Stimulated activated CD4-positive, alpha-beta T cell treated with anti-CD3 and anti-CD28 coated beads, Interleukin-4, amount 100 ng/mL, for 1 hour (primary cell): ENCODE measurements at places on chromosomes 2 and 18.

- DNase-seq, result no peak
These were observed 5.1 kb downstream of the ITGB6 start for GRCh38 chr2:160194946-160195345.

DNA sequence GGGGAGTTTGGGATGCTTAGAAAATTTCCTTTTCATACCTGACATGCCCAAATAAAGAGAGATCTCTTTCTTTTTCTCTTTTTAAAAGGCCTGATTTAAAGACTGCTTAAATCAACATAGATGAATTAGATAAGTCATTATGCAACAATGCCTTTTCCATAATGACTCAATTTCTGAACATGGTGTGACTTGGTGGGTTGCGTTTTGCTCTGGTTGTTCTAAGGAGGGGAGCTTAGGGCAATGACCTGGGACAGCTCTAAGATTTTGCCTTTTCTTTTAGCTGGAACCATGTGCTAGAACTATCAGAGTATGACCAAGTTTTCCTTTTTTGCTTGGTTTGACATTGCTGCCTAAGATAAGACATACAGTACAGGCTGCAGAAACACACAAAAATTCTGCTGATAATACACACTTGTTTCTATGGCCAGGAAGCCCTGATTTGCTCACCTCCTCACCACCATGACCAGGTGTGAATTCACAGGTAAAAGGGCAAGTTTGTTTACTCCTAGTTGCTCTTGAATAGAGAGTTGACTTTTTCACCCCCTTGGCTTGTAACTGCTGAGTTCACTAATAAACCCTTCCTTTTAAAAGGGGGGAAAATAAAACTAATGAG, 58.1 kb upstream of the IL1RL1 start:
- DNase-seq, result no peak

GRCh38 chr2:215705771-215706361, 270.0 kb upstream of the FN1 start:
- no peak for DNase-seq

GRCh38 chr18:12336171-12336613, 28.2 kb downstream of the TUBB6 start:
- DNase-seq, result no peak

- no peak for DNase-seq
These were observed 23.0 kb upstream of the MAL start for GRCh38 chr2:95002498-95002897.

DNA sequence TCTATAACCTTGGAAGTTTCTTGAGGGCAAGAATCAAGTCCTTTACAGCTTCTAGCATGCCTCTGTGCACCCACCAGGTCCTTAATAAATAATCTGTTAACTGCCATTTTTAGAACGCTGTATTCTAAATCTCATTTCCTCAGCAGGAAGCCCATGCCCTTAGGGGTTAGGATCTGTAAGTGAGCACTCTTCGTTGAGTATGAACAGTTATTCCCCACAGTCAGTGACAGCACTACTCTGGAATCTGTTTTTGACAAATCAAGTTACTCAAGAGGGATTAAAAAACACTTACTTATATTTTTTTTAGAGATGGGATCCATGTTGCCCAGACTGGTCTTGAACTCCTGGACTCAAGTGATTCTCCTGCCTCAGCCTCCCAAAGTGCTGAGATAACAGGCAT, 14.6 kb downstream of the PAIP2B start:
- no peak for DNase-seq

DNA sequence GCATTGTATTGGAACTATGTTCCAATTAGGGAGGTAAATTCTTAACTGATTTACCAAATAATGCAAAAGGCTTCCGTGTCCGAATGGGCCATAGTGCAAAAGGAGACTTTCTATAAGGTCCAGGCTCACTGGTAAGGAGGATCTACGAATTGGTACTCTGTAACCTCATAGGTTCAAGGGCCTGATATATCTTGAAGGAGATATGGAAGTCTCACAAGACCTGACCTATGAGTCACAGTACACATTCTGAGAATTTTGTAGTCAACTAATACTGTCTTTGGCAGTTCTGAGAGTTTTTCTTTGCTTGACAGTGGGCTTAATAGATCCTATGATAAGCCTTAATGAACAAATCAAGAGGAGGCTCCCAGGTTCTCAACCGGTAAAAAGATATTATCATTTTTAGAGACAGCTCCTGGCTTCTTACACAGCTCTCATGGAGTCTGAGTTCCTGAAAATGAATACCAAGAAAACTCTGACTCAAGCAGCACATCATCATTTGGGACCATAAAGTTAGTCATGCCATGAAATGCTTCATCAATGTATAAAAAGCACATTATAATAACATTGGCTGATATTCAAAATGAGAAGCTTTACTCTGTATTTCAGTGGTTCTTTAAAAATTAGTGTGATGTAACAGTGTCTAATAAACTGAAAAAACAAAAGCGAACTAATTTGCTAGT, 1275.2 kb upstream of the CRIM1 start:
- no peak for DNase-seq

GRCh38 chr2:54396798-54397197, 59.3 kb upstream of the SPTBN1 start:
- DNase-seq, result no peak

GRCh38 chr2:28647682-28648081, 103.9 kb upstream of the PPP1CB start:
- no peak for DNase-seq

GRCh38 chr2:18209934-18210639, 331.6 kb downstream of the KCNS3 start:
- DNase-seq, result no peak

DNA sequence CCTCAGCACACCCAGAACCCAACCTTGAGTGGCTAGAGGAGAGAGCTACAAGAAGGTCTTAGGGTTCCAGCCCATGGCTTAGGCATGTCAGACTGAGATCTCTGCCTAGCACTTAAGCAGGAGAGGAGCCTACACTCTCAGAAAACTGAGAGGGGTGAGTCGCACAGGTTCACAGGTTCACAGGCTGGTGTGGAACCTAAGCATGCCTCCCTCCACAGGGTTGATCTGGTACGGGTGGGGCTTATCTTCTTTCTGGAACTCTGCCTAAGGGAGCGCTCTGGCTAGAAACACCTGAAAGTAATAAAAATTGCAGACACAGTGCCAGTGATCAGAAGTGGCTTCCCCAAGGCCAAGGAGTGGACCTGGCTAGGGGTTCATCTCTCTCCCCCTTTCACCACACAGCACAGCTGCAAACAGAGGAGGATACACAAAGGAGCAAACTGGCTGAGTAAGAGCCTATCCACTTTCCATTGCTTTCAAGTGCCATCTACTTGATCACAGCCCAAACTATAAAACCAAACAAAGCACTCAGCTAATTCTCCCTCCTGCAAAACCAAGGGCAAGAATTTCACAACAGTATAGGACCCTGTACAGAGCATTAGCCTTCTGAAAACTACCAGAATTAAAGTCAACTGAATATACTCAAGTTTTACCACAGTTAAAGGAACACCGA, 481.9 kb upstream of the SETBP1 start:
- no peak for DNase-seq

DNA sequence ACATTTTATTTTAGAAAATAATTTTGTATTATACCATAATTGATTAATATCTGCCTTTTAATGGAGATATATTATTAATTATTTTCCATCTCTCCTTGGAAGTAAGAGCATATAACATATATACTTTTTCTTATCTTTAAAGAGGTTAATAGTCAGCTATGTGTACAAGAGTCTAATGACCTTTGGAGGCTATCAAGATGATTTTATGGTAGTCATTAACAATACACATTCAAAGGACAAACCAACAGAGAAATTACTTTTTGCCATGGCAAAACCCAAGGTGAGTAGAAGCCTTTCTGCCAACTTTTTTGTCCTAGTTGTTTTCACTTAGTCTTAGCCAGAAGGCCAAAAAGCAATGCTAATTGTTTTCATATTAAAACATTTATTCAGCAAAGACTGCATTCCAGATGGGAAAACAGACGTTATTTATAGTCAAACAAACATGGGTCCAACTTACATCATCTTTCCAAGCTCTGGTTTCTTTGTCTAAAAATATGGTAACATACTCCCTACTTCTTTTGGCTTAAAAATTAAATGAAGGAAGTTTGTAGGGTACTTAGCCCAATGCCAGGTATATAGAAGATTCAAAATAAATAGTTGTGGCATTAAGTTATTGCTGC, 9.6 kb upstream of the DYNC2LI1 start:
- DNase-seq, result no peak

GRCh38 chr2:68696554-68696953, 38.1 kb upstream of the ARHGAP25 start:
- DNase-seq, result no peak

- no peak for DNase-seq
These were observed 74.8 kb downstream of the NOL10 start for GRCh38 chr2:10614939-10615338.

DNA sequence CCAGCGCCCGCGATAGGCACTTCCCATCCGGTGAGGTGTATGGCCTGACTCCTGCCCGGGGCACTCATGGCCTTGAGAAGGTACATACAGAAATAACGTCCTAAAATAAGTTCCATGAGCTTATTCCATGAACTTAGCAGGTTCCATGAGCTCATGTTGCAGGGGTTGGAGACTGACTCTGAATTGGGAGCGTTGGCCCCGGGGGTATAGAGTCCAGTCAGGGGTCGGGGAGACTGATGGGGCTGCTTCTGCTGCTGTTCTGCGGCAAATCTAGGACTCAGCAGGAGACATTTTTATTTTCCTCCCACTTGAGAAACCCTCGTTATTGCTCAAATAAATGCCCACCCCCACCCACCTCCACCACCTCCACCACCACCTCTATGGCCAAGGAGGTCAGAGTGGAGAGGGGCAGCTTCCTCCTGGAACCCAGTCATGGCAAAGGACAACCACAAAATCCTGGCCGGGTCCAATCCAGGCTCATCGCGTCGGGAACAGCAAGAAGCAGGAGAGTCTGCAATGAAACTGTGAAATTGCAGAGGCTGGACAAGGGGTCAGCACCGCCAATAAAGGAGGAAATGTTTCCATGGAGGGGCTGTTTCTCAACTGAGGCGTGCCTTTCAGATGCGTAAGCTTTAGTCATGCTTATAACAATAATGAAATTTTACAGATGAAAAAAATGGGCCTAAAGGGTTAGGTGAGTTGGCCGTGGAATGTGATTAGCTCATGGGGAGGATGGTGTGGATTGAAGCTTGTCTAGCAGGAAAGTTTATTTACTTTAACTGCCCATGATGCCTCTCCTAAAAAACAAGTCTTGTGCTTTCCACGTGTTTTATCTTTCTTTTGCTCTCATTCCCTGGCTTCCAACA, 136.6 kb upstream of the ALKAL2 start:
- DNase-seq, result no peak

DNA sequence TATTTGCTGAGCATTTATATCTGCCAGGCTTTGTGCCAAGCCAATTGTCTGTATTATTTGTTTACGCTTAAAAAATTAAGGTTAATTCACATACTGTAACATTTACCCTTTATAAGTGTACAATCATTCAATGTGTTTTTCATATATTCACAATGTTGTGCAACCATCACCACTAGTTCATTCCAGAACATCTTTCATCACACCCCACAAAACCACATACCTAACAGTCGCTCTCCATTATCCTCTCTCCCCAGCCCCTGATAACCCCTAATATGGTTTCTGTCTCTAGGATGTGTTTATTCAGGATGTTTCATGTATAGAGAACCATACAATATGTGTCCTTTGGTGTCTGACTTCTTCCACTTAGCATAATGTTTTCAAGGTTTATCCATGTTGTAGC, 234.1 kb downstream of the INSIG2 start:
- no peak for DNase-seq

- DNase-seq, result no peak
These were observed 45.2 kb upstream of the SULT1C3 start for GRCh38 chr2:108194409-108195132.

DNA sequence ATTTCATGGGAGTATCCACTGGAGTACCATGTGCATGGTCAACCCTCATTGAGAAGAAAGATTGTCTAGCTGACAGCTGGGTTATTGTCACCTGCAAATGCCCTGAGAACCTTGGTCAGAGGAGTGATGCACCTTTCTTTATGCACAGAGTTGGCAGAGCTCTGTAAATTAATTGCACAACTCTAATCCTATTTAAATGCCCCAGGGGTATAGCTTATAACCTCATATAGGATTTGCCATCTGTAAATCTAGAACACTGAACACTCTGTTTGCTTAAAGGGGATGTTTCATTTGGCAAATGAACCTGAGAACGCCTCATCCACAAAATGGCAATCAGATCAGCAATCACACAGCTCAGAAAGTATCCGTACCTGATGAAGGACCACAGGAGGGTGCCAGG, 71.8 kb upstream of the SP5 start:
- no peak for DNase-seq

DNA sequence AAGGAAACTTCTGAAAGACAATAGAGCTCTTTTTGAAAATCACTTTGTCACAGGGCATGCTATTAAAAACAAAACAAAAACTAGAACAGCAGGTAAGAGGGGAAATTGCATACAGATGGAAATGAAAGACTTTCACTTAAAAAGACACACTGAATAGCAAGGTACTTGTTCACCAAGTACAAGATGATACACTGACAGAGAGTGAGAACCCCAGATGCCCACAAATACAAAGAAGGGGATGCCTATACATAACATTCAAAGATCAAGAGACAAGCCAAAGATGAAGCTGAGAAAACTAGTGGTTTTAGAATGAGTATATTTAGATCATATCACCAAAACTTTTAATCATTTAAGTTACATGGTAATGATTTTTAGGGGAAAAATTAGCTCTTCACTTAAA, 60.7 kb downstream of the ASXL2 start:
- DNase-seq, result no peak
